ENCODE measurements at places on chromosomes 7 and 10. TPM values are rescaled to one million over a fixed set of nuclear protein-coding genes. Genes with fewer than 3 reads are reported as not detected.

DNA sequence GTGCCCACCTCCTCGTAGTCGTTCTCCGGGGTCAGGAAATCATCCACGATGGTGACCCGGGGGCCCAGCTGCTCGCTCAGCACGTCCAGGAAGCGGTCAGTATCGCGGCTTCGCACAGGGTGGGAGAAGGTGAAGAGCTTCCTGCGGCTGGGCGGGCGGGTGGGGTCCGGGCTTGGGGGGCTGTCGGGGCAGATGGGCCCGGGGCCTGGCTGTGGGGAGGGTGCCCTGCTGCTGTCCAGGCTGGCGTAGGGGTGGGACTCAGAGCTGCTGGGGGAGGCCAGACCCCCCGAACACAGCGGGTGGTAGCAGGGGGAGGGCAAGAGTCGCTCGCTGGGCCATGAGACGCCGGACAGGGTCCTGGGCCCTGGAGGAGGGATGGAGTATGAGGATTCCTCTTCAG is 42.3 kb downstream of the GRID2IP start:
- DNase-seq = no peak

The TBX20 gene
- not detected for total RNA-seq

DNA sequence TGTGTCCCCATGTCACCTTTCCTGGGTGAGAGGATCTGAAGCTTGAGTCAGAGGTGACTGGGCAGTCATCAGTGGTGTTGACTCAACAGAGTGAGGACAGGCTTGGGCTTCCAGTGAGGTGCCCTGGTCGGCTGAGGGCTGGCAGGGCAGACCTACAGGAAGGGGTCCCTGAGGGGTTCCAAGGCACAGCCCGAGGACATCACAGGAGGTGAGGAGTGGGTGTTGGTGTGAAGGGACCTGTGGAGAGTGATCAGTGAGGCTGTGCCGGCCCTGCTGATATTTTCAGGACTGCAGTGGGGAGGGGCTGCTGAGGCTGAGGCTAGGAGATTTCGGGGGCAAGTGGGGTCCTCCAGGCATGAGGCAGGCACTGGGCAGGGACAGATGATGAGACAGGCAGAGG is 545.5 kb downstream of the TCERG1L start:
- no peak for DNase-seq

The GSTO2 gene
- total RNA-seq = 86.5 TPM

The SERPINE1 gene
- total RNA-seq = 11.9 TPM

GRCh38 chr10:131845505-131846239 is 55.1 kb upstream of the PPP2R2D start:
- DNase-seq = no peak

The DKK1 gene
- 2.7 TPM for total RNA-seq

The TMEM26 gene
- not detected for total RNA-seq

DNA sequence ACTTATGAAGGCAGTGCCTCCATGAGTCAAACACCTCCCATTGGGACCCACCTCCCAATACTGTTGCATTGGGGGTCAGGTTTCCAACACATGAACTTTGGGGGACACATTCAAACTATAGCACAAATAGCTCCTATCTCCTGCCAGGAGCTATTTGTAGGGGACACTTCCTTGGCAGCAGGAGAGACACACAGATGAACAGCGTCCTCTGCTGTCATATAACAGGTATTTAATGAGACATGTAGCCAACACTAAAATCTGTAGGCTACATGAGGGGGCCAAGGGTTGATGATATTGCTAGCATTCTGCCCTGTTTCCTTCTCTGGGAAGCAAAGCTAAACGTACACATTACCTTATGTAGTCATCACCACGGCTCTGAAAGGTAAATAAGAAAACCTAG is 2.6 kb upstream of the GPR26 start:
- DNase-seq = no peak

The CCDC201 gene
- total RNA-seq = not detected

- no peak for DNase-seq
Measured at GRCh38 chr7:5695727-5696345, 85.6 kb downstream of the RNF216 start.

GRCh38 chr10:74507951-74508350 is 318.4 kb upstream of the KAT6B start:
- DNase-seq = no peak

The IGF2BP3 gene
- total RNA-seq = 78.9 TPM

The CHAT gene
- not detected for total RNA-seq

The FRA10AC1 gene
- total RNA-seq = 14.1 TPM

GRCh38 chr10:78263521-78263988 is 229.9 kb downstream of the RPS24 start:
- no peak for DNase-seq

- DNase-seq = no peak
Measured at GRCh38 chr7:155256761-155257481, 40.8 kb upstream of the INSIG1 start.

GRCh38 chr7:65938336-65938895 is 43.6 kb downstream of the GUSB start:
- DNase-seq = no peak

- no peak for DNase-seq
Measured at GRCh38 chr7:45246339-45246738, 88.7 kb downstream of the RAMP3 start.

The CCDC3 gene
- 0.02 TPM for total RNA-seq

GRCh38 chr7:74228951-74229900 is 19.4 kb downstream of the LAT2 start:
- DNase-seq = no peak

The TMEM176B gene
- not detected for total RNA-seq

The CTAGE4 gene
- 0.12 TPM for total RNA-seq

DNA sequence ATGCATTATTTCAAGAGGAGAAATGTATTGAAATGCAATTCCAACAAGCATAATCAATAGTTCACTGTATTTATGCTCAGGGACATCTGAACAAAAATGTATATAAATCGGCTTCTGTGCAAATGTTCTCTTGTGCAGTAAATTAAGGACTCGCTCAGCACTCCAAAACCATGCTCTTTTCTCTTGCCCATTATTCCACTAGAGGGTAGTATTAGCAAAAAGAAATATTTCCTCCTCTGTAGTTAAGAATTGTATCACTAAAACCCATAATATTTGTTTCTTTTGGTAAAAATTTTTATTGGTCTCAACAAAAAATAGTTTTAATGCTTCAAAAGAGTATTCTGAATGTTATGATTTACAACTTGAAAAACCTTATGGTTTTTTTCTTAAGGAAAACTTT is 803.1 kb downstream of the PCDH15 start:
- DNase-seq = peak; percentile 26

The CNPY1 gene
- total RNA-seq = not detected

DNA sequence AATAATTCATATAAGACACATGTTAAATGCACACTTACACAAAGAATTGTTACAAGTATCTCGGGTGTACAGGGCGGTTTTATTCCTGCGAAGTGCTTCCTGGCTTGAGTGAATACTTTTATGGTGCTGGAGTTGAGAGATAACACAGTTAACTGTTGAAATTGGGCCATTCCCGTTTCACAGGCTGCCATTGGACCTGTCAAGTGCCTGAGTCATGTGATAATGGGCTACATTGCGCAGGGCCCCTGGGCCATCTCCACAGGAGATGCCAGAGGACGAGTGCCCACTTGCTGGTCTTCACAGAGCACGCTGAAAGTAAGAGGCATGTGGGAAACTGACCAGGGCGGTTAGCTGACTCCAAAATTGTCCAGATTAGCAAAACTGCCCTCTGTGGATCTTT is 4.8 kb downstream of the FBH1 start:
- DNase-seq = no peak

GRCh38 chr7:156095908-156096539 is 283.8 kb upstream of the SHH start:
- no peak for DNase-seq

- DNase-seq = no peak
Measured at GRCh38 chr10:28823501-28824075, 146.3 kb downstream of the BAMBI start.

- DNase-seq = no peak
Measured at GRCh38 chr10:24737001-24737400, 13.3 kb upstream of the ARHGAP21 start.

GRCh38 chr10:79628988-79629954 is 18.5 kb downstream of the SFTPA1 start:
- no peak for DNase-seq

GRCh38 chr7:1041551-1042491 is 2.5 kb upstream of the GPR146 start:
- no peak for DNase-seq

DNA sequence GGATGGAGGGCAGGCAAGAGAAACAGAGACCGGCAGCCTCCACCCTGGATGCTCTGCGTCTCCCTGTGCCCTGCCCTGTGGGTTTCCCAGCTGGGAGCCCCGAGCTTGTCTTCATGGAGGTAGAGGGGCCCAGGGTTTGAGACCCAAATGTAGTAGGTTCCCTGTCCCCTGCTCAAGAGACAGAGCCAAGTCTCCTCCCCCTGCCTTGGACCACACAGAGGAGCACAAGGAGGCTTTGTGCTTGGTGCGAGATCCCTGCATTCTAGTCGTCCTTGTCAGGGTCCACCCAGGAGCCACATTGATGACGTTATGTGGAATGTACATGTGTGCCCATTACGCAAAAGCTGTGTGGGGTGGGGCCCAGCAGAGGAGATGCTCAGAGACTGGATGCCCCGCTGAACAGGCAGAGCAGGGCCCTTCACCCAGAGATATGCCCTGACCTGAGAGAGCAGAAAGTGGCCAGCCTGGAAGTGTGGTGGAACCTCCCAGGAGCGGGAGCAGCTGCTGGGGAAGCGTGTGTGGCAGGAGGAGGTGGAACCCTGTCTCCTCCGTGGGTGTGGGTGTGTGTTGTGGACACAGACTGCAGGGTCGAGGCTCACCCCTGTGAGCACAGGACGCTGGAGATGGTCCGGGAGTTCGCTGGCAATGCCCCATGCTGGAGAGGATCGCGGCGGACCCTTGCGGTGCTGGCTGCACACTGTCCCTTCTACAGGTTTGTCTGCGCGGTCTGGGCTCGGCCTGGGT is 39.3 kb downstream of the VWA2 start:
- DNase-seq = no peak

DNA sequence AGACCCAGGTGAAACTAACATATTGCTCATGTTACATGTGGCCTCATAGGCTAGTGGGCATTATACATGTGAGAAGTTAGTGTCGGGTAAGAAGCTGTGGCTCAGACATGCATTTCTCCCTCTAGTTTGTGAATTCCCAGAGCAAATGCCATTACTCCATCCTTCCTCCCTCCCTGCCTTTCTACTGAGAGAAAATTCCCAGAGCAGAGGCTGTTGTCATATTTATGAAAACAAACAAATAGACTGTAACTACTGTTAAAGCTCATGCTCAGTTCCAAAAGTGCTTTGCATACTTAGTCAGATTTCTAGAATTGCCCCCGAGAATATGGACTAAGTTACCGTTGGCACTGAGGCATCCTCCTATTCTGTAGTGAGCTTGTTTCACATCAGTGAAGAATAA is 29.0 kb downstream of the ZNRF2 start:
- DNase-seq = no peak

- DNase-seq = no peak
Measured at GRCh38 chr10:117271427-117271826, 30.5 kb downstream of the SLC18A2 start.

DNA sequence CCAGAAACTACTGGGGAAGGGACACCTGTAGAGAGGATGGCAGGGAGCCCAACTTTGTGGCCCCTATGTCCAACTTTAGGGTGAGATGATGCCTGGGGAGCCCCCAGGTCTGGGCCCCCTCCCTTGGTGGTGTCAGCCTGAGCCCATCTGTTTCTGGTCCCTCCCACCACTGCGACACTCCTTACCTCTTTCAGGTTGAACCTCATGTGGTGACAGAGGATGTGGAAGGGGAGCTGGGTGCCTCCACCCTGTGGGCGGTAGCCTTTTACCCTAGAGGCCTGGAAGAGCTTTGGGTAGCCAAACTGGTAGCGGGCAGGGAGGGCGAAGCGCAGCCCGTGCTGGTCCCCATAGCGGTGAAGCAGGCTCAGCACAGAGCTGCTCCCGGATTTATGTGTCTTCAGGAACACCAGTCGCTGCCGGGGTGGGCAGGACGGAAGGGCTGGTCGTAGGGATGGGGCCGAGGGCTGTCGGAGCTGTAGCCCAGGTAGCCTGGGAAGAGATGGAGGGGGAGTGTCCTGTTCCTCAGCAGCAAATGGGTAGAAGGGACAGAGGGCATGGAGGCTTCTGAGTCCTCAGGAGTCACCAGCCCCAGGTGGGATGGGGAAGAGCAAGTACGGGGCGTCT is 2.0 kb downstream of the GAL3ST4 start:
- DNase-seq = no peak

DNA sequence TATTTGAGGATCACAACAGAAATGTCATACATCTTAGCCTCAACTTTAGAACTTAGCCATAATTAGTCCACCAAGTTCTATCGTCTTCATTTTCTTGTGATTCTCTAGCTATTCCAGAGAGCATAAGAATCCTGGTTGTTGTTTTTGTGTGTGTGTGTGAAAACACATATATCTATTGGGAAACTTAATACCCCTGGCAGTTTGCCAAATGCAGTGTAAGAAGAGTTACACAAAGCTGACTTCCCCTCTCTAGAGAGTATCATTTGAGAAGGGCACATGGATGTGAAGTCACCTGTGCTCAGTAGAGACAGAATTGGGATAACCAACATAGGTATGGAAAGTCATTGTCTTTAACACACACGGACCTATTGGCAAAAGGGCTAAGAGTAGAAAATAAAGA is 19.3 kb downstream of the FOXI2 start:
- no peak for DNase-seq

GRCh38 chr7:132666071-132666773 is 90.0 kb upstream of the PLXNA4 start:
- DNase-seq = no peak

DNA sequence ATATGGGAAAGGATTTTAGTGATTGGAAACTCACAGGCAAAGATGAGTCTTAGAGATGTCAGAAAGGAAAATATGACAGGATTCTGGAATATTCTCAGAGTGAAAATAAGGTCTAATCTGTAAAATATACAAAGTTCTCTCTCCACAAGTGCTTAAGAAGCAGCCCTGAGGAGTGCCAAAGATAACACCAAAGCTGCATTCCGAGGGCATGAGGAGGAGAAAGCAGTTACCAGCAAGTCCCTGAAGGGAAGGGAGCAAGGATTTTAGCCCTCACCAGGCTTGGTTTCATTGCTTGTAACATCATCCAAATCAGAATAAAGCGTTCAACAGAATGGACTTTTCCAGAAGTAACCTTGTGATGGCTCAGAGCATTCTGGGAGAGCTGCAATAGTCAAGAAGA is 31.4 kb upstream of the DLX6 start:
- DNase-seq = no peak

- peak; percentile 47 for DNase-seq
Measured at GRCh38 chr7:55546814-55547213, 25.5 kb downstream of the VOPP1 start.

All from NCI-H460 (cell line).